Activated naive CD4-positive, alpha-beta T cell treated with anti-CD3 and anti-CD28 coated beads for 36 hours (primary cell): ENCODE measurements at places on chromosomes 11 and 22.

DNA sequence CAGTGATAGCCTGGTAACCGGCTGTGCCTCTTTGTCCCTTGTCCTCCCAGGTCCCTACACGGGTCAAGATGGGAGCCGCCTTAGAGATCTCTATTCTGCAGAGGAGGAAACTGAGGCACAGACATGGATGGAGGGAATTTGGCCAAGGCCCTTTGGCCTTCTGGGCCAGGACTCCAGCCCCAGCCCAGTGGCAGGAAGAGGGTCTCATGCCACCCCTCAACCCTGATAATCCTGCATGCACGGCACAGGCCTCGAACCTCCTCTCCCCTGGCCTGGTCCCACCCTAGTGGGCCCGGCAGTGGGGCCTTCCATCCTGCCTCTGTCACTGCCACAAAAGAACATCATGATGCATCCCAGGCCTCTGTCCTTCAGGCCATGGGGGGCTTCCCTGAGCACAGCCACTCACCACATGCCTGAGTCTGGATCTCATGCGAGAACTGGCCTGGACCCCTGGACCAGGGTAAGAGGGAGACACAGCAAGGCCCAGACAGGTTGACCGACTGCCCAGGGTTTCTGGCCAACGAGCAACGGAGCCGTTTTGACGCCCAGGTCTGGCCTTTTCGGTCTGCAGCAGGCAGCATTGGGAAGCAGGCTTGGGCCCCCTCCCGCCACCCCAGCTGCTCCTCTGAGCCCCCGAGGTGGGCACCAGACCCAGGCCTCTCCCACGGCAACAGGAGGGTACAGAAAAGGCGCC, 6.5 kb downstream of the LINC01488 start:
- DNase-seq: no peak

GRCh38 chr11:131827430-131827829, 457.0 kb downstream of the NTM start:
- DNase-seq: no peak

DNA sequence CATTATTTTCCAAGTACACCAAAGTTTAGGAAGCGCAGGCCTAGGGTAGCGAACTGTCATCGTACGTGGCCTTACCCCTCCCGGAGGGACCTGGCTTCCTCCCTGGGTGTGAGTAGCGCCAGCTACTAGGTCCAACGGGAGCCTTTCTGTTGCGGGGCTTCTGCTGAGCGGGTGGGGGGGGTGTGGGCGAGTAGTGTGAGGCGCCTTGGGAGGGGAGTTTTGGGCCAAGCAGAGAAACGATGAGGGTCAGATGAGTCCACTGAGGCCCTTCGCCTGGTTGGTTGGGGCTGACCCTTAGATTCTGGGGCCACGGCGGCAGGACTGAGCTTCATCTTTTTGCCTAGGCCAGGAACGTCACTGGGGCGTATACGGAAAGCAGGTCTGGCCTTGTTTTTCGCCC, 868 bp downstream of the TEF start:
- DNase-seq: no peak

DNA sequence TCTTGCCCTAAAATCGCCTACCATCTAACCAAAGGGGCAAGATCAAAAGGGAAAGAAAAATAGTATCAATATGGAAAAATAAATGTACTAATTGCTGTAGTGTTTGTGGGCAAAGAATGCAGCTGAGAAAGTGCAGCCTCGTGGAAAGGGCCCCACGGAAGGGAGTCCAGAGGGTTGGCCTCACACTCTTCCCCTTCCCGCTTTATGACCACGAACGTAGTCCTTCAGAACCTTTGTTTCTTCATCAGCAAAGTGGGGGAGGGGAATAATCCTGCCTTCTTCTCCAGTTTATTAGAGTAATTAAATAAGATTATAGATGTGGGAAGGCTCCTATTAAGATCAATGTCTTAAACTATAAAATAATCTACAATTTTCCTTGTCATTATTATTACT, 41.0 kb downstream of the FLI1 start:
- no peak for DNase-seq

- DNase-seq: no peak
These were observed 12.8 kb downstream of the CTSC start for GRCh38 chr11:88324562-88325345.

DNA sequence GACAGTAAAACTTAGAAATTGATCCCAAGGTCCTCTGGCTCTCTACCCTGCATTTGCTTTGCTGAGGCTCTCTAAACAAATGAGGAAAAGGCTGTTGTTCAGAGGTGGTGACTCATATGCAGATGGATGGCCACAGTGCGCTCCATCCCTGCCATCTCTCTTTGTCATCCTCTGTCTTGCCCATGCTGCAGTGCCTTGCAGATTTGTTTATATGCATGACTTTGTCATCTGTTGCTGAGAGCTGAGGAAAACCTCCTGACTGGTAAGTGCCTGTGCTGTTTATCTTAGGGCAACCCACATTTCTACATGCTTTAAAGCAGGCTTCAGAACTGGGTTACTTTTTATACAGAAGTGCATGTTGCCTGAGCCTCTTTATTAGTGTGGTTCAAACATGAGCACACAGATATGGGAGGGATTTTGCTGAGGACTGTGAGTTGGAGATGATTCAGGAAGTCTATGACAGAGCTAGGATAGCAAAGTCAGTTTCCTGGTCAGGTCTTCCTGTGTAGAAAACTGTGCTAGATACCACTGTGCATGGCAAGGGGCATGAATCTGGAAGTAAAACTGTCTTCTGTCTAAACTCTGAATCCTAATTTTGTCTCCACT, 57.4 kb downstream of the JAM3 start:
- DNase-seq: no peak

- no peak for DNase-seq
These were observed 7.3 kb upstream of the CTSC start for GRCh38 chr11:88344869-88345268.

DNA sequence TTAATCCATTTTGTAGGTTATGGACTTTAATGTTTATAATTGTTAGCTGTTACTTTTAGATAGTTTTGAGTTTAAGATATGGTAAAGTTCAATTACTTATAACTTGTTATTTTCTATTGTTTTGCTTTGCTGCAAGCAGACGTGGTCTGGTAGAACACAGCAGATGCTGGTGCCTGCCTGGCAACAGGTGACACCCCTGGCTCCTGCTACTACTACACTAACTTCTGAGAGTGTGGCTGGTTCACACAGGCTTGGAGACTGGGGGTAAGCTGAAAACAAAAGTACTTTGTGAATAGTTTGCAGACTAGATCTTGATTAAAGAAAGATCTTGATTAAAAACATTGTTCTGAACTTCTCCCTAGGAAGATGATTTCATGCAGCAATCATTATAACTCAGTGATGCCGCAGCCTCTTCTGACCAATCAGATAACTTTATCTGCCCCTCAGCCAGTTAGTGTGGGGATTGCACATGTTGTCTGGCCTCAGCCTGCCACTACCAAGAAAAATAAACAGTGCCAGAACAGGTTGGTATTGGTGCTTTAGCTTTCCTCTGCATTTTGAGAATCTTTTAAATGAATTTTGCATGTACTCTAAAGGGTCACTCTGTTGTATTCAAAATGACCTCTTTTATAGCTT, 90.4 kb downstream of the HIPK3 start:
- DNase-seq: no peak

DNA sequence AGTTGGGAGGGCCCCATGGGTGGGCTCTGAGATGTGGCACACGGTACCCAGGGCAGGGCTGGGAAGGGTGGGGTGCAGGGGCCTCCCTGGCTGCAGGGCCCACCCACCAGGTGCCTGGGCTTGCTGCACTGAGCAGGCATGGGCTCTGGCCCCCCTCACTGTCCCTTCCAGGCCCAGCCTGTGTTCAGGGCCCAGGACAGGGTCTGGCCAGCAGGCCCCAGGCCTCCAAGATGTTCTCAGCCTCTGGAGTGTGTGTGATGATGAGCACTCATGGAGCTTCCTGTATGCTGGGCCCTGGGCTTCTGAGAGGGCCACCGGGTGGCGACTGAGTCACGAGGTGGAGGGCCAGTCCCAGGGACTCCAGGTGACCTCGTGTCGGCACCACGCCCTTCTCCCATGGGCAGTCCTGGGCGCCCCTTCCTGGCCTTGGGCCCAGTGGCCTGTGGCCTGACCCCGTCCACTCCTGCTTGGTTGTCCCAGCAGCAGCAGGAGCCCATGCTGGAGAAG, 55.9 kb upstream of the CCDC188 start:
- peak; percentile 32 for DNase-seq

DNA sequence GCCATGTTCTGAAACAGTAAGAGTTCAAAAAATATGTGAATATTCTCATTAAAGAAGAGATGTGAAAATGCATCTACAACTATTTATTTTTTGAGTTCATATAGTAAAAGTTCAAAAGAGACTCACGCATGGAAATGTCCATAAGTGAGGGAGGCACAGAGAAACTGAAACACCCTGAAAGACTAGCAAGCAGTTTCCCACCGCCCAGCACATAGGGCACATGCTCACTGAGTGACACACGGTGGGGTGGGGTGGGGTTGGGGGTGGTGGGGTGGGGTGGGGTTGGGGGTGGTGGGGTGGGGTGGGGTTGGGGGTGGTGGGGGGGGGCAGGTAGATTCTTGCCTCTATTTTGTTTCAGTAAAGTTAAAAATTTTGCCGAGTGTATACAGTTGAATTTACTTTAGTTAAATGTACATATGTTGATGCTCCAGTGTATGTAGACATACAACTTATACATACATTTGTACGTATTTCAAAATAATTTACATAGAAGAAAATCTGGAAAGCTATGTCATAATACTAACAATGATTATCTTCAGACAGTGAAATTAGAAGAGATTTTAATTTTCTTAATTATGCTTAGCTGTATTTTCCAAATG, 6.3 kb downstream of the CCDC34 start:
- no peak for DNase-seq

DNA sequence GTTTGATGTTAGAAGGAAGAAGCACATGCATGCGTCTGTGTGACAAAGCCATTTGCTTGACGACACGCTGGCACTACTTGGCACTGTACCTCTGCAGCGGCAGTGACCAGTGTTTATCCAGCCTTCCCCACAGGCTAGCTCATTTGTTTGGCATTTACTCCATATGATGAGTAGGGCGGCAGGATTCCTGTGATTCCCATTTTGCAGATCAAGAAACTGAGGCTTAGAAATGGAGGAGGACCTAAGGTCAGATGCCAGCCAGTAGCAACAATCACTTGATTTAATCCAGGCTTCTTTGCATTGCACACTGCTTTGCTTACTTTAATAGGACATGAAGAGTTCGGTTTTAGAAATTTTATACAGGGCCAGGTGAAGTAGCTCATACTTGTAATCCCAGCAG, 45.0 kb downstream of the TBC1D22A start:
- no peak for DNase-seq

- DNase-seq: no peak
These were observed 69.2 kb upstream of the OR9G4 start for GRCh38 chr11:56817661-56818060.

DNA sequence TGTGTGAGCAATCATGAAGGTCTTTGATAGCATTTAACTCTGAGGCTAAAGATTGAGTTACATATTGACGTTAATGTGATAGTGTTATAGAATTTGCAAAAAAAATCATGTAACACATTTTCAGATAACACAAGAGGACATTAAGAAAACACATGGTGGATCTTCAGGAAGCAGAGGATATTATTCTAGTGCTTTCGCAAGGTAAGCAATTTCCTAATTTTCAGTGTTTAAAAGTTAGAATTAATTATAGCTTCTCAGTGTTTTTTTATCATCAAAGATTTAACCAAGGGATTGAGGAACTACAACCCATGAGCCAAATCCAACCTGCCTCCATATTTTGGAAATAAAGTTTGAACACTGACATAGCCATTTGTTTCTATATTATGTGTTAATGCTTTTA, 78.5 kb downstream of the DKK3 start:
- no peak for DNase-seq

GRCh38 chr11:3674189-3674588, 3.0 kb upstream of the CHRNA10 start:
- DNase-seq: no peak

DNA sequence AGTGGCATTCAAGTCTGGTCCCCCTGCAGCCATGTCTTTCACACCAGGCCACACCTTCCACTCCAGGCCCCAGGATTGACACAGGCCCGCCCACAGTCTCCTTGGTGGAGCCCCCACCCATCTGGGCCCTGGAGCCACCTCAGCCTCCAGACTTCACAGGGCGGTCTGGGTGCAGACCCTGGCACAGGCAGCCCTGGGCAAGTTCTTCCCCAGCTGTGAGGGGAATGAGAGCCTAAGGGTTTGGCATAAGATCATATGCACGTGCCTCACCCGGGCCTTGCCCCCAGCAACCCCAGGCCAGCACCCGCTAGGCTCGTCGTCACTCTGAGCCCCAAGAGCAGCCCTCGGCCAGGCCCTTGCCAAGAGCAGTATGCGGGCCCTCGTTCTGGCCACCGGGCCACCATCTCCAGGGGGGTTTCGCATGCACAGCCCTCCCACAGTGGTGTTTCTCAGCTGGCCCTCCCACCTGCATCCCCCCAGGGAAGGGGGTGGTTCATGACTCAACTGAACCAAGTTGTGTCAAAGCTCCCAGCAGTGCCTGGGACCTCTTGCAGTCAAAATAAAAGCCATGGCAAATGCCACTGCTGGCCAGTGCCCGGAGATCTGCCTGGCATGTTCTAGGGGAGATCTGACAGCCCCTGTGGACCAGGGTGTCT, 70.4 kb upstream of the KCNQ1OT1 start:
- no peak for DNase-seq

DNA sequence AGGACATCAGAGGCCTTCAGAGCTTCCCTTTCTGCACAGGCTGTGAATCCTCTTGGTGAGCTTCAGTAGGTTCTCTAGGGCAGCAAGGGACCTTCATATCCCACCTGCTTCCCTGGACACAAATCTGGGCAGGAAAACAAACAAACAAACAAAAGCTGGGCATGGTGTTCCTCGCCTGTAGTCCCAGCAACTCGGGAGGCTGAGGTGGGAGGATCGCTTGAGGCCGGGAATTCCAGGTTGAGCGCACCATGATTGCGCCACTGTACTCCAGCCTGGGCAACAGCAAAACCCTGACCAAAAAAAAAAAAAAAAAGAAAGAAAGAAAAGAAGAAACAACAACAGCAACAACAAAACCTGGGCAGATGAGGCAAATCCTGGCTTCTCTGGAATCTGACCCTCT, 92.9 kb downstream of the CEP164 start:
- DNase-seq: no peak

GRCh38 chr11:46202149-46202548, 75.3 kb upstream of the CREB3L1 start:
- DNase-seq: no peak

GRCh38 chr22:38402204-38402603, 52.8 kb downstream of the KCNJ4 start:
- DNase-seq: no peak

DNA sequence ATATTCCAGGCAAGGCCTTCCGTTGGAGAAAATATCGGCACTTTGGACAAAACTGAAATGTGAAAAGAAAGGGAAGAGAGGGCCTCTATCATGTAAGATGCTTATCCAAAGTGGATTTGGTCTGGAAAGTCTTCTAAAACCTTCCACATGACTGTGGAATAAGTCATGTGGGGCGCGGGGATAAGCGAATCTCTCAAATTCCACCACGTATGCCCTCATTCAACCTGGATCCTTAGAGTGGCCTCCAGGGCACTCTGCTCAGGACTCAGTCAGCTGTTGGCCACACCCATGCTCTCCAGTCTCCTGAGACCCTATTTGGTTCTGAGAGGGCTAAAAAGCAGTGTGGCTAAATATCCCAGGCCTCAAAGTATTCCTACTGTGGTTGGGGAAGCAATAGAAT, 2.0 kb upstream of the TIMP3 start:
- DNase-seq: no peak
